Spinal cord (tissue), 10 donors: ENCODE measurements at places on chromosomes 2 and 18.
A peak's percentile ranks its signal among the peaks of the same experiment; 100 is the strongest.

DNA sequence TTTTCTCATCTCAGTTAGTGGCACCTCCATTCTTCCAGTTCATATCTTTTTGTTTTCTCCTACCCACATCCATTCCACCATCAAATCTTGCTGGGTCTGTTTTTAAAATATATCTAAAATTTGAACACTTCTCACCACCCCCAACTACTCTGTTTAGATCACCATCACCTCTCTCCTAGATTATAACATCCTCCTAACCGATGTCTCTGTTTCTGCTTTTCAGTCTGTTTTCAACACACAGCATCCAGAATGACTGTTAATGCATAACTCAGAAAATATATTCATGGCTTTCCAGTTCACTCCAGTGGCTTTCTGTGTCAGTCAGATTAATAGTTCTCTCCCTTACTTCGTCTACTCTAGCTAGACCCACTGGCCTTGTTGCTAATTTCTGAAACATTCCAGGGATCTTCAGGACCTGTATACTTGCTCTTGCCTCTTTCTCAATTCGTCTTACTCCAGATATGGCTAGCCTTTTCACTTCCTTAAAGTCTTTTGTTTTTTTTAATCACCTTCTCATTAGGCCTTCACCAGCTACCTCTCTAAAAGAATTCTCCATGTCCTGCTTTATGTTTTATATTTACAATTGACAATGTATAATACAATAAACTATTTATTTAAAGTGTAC, 105.3 kb downstream of the COMMD1 start:
- DNase-seq: no peak

- no peak for DNase-seq
Observed at GRCh38 chr2:232983669-232984140, 29.4 kb downstream of the NGEF start.

DNA sequence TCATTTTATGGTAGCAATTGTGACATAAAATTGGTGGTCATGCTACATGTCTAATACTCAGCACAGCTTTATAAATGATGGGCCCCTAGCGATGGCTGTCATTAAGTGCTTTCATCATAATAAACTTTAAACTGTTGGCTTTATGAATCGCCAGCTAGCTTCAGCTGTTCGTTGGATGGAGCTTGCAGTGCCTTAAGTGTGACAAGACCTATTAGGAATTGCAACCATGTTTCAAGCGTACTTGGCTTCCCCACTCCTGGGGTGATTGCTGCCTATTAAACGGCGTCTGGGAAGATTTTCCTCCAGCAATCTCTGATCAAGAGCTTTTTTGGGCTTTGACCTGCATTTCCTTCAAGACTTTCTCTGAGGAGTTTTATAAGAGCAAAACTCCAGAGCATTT, 164.5 kb upstream of the SIX3 start:
- DNase-seq: no peak

DNA sequence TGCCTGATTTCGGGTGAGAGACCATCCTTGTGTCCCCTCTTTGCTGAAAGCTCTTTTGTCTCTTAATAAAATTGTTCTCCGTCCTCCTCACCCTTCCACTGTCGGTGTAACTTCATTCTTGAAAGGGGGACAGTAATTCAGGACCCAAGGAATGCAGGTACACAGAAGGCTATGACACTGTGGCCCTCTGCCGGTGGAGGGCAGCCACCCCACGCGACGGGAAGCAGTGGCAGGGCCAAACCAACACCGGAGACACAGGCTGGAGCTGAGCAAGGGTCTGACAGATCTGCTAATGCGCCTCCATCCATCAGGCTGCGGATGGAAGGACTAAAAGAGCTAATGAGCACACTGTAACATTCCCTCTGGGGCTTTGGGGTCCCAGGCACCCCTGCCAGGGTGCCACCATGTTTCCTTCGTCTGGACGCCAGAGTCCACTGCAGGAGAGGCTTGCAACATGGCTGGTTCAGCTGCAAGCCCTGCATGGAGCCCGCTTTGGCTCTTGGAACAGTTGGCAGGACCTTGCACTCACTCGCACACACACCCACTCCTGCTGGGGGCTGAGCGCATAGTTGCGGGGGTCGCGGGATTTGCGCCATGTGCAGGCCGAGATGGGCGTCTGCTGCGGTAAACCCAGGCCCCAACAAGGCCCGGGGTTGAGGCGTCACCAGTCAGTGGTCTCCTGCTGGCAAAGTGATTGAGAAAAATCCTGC, 544.1 kb upstream of the CDH7 start:
- no peak for DNase-seq

- no peak for DNase-seq
Observed at GRCh38 chr2:42361728-42362283, 789 bp upstream of the COX7A2L start.

DNA sequence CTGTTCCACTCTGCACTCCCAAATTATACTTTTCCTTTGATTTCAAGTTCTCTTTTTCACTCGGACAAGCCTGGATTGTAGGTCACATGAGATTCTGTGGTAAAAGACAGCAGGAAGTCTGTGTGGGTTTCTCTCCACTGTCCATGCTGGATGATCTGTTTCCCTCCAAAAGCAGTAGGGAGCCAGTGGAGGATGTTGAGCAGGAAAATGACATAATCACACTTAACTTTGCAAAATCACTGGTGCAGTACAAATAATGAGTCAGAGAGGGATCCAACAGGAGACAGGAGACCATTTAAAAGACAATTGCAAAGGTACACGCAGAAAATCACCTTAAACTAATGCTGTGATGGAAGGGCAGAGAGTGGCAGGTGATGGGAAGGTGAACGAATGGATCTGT, 301.3 kb downstream of the ZNF407 start:
- no peak for DNase-seq

DNA sequence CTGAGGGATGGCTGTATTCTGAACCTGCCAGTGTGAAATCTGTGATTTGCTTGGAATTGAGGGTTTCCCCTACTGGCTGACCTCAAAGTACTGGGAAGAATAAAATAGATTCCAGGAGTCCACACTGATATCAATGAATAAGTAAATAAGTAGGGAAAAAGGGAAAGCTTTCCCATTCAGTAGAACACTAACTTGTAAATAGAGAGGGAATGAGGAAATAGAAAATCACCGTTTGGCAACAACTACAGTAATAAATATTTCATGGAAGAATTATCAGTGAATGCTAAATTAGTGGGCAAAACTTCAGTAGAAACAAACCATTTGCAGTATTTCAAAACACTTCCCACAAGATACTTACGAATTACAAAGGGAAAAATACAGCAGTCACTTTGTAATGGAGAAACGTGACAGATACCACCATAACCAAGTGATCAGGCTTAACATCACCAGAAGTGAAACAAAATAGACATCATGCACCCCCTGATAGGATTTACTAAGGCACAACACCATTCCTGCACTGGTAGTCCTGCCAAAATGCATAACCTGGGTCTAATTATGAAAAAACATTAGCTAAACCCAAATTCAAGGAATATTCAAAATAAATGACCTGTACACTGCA, 88.5 kb downstream of the ICA1L start:
- no peak for DNase-seq

DNA sequence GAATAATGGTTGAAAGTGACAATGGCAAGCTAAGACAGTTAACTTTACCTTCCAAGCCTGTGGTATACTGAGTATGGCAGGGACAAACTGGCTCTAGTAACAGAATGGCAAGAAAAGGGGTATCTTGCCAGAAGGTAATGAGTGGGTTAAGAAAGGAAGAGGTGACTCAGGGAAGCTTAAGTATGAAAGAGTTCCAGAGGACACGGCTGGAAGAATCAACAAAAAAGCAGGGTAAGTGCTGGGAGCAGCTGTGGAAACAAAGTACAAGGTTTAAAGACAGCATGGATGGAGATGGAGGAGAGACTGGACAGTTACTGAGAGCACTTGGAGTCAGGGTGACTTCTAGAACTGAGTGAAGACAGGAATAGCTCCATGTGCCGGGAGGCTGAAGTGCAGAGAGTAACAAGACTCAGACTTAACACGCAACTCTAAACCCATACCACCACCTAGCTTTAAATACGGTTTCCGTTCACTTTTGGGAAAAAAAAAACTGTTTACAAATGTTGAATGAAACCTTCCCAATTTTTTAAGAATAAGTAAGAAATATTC, 69.0 kb downstream of the REV1 start:
- no peak for DNase-seq

DNA sequence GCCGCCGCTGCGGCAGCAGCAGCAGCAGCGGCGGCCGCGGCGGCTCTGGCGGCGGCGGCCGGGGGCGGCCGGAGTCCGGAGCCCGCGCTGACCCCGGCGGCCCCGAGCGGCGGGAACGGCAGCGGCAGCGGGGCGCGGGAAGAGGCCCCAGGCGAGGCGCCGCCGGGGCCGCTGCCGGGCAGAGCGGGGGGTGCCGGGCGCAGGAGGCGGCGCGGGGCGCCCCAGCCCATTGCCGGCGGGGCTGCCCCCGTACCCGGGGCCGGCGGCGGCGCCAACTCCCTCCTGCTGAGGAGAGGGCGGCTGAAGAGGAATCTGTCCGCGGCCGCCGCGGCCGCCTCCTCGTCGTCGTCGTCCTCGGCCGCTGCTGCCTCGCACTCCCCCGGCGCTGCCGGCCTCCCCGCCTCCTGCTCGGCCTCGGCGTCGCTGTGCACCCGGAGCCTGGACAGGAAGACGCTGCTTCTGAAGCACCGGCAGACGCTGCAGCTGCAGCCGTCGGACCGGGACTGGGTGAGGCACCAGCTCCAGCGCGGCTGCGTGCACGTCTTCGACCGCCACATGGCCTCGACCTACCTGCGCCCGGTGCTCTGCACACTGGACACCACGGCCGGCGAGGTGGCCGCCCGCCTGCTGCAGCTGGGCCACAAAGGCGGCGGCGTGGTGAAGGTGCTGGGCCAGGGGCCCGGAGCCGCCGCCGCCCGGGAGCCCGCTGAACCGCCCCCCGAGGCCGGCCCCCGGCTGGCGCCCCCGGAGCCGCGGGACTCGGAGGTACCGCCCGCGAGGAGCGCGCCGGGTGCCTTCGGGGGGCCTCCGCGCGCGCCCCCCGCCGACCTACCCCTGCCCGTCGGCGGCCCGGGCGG, 646 bp downstream of the PHLPP1 start:
- DNase-seq: peak; percentile 62

DNA sequence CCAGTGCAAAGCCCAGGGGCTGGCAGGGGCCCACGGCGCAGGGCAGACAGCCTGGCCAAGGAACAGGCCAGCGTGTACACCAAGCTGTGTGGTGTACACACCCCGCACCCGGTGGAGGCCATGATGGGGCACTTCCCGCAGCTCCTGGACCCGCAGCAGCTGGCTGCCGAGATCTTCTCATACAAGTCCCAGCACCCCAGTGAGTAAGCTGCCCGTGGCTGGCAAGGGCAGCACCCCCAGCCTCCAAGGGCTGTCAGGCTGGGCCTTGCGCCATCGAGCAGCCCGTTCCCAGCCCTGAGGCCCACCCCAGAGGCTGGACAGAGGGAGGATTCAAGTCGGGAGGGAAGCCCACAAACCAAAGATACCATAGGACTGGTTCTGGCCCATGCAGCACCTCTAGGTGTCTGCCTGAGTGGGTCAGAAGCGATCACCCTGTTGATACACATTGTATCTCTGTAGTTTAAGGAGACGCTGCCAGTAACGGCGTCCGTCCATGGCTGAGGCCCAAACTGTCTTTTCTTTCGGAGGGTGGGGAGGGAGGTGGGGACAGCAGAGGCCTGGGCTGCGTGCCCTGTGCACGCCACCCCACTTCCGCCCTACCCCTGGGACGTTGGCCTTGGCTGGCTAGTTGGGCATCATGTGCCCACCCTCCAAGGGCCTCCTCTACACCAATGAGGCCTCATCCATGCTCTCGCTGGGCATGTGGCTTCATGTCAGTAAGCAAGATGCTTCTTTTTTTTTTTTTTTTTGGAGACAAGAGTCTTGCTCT, 16.8 kb upstream of the MTERF4 start:
- DNase-seq: no peak

GRCh38 chr18:46732201-46732600, 24.7 kb downstream of the ST8SIA5 start:
- DNase-seq: no peak

- no peak for DNase-seq
Observed at GRCh38 chr2:1518331-1518803, 105.1 kb downstream of the TPO start.

DNA sequence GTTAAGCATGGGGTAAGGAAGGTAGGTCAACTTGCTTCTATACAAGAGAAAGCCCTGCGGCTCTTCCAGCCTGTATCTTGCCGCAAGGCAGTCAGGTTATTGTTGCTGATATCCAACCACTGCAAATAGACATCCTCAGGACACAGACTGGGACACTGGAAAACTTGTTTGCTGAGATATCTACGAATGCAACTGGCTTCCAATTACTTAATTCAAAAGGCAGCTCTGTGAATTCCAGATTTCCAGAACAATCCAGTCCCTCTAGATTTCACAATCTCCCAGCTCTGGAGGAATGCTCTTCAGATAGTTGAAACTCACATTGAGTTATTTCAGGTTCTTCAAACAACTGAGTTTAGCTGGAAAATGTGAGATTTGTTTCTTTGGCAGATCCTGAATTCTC, 34.6 kb upstream of the SP9 start:
- DNase-seq: no peak

GRCh38 chr2:109162999-109163398, 34.0 kb downstream of the SH3RF3 start:
- no peak for DNase-seq
